ENCODE measurements at places on chromosomes 1 and 21.

DNA sequence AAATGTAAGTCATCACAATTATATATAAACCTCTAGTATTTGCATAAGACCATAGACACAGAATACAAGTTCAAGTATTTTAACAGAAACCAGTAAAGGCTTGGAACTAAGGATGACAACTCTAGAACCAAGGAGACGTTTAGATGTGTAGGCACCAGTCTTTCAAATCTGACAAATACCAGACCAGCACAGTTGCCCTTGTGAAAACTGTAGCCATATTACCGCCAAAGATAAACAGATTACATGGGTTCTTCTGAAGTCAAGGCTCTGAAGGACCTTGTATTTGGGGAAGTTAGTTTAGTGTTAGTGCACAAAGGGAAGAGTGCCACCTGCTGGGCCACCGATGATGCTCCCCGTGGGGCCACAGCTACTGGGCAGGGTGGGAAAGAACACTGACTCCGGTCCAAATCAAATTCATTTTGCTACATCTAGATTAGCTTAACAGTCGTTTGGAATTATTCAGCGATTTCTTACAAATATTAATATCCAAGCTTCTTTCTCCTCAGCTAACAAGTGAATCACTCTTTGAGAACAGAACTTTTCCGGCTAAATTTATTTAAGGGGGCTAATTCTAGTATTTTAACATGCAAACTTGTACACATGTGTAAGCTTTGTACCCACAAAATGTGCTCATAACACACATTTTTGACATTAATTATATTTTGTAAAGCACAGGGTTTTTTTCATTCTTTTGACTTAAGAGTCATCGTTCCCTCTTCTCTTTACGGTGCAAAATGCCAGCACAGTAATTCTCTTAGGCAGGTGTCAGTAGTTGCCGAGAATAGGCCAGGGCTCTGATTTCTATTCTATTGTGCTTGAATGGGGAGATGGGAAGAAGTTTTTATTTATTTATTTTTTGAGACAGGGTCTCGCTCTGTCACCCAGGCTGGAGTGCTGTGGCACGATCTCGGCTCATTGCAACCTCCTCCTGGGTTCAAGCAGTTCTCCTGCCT lies 8.0 kb upstream of the NIBAN1 start:
- DNase-seq: peak; percentile 29

DNA sequence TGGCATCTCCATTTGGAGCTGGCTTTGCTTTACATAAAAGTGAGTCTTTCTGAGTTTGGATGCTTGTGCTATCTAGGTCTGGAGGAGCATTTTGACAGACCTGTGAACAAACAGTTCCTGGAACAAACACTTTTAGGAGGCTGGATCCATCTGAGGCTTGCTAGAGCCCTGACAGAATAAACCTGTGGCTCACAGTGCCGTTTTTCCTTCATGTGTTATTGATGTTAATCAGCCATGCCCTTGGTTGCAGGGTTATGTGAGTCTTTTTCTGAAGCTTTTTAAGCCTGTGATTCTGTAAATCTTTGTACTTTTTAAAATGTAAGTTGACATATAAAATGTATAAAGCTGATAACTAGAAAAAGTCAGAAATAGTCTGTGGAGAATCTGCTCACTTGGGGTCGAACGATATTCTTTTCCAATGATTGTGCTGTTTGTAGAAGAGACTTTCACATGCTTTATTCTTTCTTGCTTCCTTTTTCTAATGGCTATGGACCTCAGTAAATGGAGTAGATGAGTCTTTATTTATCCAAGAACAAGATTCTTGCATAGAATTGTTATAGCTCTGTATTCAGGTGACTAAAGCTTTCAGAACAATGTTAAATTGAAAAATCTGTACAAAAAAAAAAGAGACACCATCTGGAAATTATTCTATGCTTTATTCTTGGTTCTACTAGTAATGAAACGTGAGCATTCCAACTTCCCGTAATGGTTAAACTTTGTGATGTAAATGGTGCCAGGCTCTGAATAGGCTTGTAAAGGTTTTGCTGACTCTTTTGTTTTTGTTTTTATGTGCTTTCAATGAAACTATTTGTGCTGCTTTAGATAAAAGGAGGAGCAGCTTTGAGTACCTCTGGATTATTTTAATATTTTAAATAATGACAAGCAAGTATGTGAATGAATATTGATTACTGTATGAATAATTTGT lies 53.7 kb downstream of the CACHD1 start:
- DNase-seq: no peak

- no peak for DNase-seq
Measured at GRCh38 chr1:90340606-90341005, 345.7 kb downstream of the ZNF326 start.

DNA sequence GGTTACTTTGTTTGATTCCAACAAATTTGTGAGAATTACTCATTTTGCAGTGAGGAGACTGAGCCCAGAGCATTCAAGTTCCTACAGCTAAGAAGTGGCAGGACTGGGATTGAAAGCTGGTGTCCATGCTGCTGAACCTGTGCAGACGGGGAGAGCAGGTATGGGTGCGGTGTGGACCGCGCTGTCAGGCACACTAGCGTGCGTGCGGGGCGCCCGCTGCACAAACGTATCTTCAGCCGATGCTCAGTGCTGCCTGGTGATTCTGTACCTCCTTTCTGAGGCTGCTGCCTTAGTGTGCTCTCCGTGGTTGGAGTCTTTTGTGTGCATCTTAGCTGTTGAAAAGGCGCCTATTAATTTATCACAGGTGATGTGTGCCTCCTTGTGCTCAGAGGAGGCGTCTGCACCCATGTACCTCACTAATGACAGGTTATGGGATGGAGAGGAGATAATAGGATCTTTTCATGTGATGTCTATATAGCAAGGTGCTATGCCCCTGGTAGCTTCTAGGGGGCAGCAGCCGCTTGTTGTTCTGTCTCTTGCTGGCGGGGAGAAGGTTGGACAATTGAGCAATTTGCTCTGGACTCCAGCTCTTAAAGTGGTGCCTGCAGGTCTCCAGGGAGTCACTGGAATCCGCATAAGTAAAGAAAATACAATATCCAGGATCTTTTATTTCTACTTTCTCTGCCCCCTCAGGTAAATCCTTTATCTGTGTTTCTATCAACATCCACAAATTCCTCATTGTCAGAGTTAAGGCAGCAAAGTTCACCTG lies 32.5 kb downstream of the PEX14 start:
- peak; percentile 66 for DNase-seq

DNA sequence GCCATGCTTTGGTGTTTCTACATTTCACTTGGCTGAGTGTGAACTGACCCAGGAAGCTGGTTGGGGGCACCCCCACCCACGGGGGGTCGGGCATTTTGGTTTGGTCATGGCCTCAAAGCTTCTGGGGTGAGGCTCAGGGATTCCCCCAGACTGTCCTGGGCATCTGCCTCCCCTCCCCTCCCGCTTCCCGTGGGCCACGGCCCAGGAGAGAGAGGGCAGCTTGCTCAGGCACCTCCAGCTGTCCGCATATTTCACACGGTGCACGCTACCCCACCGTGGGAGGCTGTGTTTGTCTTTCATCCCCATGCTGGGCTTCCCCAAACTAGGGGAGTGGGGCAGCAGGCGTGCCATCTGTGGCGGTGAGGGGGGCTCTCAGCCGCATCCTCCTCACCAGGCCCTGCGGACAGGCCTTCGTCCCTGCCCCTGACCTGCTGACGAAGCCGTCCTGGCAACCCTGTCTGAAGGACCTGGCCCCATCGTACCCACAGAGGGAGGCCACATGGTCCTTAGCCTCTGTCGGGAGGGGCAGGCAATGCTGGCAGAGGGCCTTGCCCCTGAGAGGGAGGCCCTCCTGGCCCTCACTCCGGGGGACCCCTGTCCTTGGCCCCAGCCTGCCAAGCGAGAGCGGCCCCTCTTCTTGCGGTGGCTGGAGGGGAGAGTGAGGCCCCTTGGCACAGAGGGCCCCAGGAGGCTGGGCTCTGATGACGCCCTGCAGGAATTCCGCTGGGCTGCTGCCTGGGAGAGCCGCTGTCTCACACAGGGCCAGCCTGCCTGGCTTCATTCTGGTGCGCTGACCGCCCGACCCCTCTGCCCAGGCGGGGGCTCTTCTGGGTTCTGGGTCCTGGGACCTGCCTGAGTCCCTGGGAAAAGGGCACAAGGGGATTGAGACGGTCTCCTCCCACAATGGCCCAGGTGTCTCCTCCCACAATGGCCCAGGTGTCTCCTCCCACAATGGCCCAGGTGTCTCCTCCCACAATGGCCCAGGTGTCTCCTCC lies 22.1 kb downstream of the TP73 start:
- DNase-seq: peak; percentile 70

- DNase-seq: no peak
Measured at GRCh38 chr21:29430576-29430975, 131.9 kb downstream of the BACH1 start.

DNA sequence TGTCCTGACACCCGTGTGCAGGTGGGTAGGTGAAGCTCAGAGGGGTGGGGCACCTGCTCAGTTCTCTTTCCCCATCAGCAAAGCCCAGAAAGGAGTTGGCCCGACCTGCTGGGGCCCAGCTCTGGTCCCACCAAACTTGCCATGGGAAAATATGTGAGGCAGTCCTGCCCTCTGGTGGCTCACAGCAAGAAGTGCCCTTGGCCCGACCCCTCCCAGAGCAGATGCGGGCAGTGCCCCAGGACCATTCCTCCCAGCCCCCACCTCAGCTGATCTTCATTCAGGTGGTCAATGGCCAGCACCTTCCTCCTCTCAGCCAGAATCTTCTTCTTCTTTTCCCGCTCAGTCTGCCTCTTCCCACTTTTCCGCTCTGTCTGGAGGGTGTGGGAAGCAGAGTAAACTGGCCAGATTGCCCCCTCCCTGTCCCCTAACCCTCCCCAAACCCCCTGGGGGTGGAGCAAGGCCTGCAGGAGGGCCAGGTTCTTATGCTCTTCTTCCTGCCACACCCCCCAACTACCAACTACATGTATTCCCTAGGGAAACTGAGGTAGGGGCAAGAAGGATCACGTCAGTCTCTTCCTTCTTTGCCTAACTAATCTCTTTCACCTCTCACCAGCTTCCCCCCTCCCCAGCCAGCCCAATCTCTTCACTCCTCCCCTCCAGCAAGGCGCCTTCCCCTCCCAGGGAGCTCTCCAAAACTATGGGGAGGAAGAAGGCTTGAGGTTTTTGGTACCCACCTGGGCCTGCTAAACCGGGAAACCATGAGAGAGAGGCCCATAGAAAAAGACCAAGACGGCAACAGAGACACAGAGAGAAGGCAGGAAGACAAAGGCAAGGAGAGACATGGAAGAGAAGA lies 15.6 kb downstream of the TNNT2 start:
- DNase-seq: peak; percentile 39

- DNase-seq: no peak
Measured at GRCh38 chr1:167462341-167462740, 56.0 kb downstream of the CD247 start.

- DNase-seq: no peak
Measured at GRCh38 chr1:79264285-79264684, 257.8 kb upstream of the ADGRL4 start.

GRCh38 chr1:4310396-4310923 lies 343.9 kb upstream of the AJAP1 start:
- no peak for DNase-seq

DNA sequence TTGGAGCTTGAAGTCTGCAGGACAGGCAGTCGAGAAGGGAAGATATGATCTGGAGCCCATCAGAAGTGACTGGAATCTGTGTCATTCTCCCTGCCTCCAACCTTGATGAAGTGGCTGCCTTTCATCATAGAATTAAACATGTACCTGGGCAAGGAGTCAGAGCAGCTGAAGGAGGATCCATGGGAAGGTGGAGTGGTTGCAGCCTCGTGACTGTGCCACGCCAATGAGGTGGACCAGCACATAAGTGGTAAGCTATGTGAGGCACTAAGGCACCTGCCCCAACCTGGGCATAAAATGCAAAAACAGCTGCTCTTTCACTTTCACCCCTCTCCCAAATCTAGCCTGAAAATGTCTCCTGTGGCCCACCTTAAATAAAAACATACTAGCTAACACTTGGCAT lies 7.3 kb downstream of the SLC22A15 start:
- no peak for DNase-seq

- DNase-seq: peak; percentile 47
Measured at GRCh38 chr1:44029260-44029910, 1.9 kb downstream of the SLC6A9 start.

DNA sequence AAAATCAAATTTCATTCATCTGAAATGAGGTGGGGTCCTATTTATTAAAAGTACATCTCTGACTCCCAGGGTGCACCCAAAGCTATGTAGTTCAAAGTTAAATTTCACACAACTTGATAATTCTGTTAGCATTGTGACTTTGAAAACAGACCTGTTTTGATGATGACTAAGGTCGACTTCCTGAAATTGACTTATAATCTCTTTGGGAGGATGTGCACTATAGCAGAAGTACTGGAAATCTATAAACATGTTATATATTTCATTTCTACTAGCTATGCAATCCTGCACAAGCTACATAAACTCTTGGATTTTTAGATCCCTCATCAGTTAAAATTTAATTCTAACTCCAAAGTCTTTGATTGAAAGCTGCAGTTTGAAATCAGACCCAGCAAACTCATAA lies 507.6 kb downstream of the NEGR1 start:
- DNase-seq: no peak

DNA sequence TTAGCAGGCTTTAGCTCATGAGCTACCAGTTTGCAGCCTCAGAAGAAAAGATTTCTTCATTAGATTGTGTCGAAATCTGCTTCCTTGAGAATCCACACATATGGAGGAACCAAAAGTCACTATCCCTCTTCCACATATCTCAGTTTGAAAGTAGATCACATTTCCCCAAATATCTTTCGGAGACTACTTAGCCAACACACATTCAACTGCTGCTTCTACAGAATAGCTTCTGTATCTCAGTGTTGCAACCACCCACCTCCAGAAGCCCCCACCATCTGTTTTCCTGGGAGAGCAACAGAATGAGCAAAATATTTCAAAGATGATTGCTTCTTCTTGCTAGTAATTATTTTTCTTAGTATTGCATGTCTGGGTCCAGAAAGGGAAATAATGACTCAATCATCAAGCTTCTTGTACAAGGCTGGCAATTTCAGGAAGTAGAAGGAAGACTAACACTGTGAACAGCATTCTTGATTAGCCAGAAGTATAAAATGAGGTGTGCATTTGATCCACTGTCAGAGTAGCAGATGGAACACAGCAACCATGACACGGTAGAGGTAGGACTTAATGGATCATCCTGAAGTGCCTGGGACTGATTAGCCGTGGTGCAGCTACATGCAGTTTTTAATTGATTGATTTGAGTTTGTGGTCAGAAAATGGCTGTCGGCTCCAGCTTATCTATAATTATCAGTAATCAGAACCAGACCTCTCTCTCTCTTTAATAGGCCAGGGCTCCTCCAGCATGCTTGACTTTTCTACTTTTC lies 24.9 kb downstream of the ZC3H11B start:
- no peak for DNase-seq

- DNase-seq: peak; percentile 46
Measured at GRCh38 chr1:25568090-25568833, 24.9 kb downstream of the LDLRAP1 start.

- no peak for DNase-seq
Measured at GRCh38 chr21:44508426-44508710, 31.6 kb downstream of the KRTAP10-1 start.

DNA sequence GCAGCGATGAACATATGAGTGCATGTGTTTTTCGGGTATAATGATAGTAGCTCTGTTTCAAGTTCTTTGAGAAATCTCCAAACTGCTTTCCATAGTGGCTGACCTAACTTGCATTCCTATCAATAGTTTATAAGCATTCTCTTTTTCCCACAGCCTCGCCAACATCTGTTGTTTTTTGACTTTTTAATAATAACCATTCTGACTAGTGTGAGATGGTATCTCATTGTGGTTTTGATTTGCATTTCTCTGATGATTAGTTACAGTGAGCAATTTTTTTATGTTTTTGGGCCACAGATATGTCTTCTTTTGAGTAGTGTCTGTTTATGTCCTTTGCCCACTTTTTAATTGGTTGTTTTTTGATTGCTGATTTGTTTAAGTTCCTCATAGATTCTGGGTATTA lies 10.6 kb upstream of the RUNX1 start:
- no peak for DNase-seq

GRCh38 chr1:182595641-182596240 lies 6.7 kb upstream of the RNASEL start:
- peak; percentile 69 for DNase-seq

Data from NCI-H524 (cell line).